Esophagus mucosa (tissue), 1 donor: ENCODE measurements at places on chromosomes 1 and 21. TPM values are rescaled to one million over a fixed set of nuclear protein-coding genes. Genes with fewer than 3 reads are reported as not detected.

Gene S100A7
- 5,647 TPM for total RNA-seq

Gene C1orf53
- total RNA-seq, result 2.6 TPM

Gene TMEM240
- total RNA-seq, result not detected

Gene AGT
- 0.12 TPM for total RNA-seq

Gene PGLYRP3
- 31.3 TPM for total RNA-seq

GRCh38 chr1:167681451-167682098, 40.2 kb upstream of the MPZL1 start:
- no peak for ATAC-seq

- peak; percentile 56 for ATAC-seq
These were observed 120.2 kb upstream of the SLC45A1 start for GRCh38 chr1:8197493-8198282.

- no peak for ATAC-seq
These were observed 67.8 kb downstream of the NID1 start for GRCh38 chr1:235997049-235997448.

GRCh38 chr1:219215477-219215876, 41.8 kb downstream of the LYPLAL1 start:
- ATAC-seq, result no peak

DNA sequence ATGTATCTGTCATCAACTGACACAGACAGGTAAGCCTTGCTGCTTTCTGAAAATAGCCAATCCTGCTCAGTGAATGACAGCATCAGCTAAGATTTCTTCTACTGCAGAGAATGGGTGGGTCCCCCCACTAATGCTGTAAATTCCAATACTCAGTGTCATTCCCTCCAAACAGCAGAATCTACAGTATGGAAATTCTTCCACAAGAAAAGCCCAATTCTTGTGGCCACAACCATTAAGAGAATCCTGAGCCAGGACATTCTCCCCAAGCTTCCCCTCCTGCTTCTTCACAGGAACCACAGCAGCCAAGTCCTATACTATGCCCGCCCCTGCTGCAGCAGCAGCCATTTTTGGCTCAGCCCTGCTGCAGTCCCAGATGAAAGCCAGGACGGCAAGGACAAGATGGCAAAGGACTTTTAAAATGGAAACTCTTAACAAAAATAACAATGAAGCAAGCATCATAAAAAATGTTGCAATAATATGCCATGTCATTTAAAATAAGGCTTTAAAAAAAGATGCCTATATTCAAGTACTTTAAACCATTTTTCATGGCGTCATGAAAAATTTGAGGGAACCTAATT, 26.8 kb downstream of the EIF4G3 start:
- peak; percentile 78 for ATAC-seq

GRCh38 chr21:14889080-14889810, 175.6 kb downstream of the NRIP1 start:
- ATAC-seq, result no peak

DNA sequence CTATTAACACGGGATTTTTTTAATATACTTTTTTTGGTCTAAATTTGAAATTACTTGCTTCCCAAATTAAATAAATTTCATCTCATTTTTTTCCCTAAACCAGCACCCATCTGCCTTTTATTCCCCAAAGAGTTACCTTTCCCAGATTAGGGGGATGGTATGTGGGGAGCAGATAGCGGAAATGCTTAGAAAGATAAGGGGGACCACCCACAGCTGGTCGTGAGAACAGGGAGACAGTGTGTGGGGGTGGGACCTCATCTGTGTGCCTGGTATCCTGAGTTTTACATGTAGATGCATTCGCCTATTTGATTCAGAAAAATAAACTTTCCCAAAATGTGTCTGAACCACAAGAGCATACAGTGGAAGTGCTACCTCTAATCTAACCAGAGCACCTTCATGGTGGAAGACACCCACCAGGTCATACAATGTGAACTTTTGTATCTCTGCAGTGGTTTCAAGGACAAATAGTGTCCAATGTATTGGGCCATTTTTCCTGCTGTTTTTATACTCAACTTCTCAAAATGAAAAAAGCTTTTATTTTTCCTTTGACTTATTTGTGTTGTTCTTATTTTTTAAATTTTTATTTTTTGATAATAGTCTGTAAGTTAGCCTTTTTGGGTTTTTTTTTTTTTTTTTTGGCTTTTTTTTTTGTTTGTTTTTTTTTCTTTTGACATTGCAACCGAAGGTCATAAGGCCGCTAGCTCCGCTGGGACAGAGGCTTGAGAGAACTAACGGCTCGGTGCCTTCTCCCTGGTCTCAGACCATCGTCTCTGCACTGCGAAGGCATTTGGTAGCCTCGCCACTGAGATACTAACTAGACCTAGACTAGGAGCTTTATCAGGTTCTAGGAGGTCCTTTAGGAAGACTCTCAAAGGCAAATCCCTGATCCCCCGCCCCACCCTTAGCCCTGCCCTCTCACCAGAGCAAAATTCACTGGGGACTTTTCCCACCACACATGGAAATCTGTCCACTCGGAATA, 263.2 kb downstream of the TM2D1 start:
- no peak for ATAC-seq

GRCh38 chr1:103447471-103447870, 78.0 kb upstream of the RNPC3 start:
- ATAC-seq, result no peak

GRCh38 chr1:6805004-6805416, 19.8 kb downstream of the CAMTA1 start:
- ATAC-seq, result no peak

- no peak for ATAC-seq
These were observed 170.8 kb downstream of the ADSS2 start for GRCh38 chr1:244280859-244281258.

DNA sequence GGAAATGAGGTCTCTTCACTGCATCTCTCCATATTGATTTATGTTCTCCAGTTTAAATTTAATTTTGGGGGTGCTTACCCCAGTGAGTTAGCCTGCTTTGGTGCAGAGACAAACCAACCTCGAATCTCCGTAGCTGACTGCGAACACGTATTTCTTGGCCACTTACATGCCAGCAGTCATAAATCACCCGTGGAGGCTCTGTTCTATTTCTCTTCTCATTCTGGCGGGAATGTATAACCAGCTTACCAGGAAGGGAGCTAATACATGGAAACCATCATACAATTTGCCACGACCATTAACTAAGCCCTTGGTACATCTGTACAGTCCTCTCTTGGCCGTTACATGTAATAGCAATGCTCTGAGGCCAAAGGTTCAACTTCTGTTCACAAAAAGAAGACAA, 148.0 kb downstream of the PLA2G4A start:
- ATAC-seq, result no peak

DNA sequence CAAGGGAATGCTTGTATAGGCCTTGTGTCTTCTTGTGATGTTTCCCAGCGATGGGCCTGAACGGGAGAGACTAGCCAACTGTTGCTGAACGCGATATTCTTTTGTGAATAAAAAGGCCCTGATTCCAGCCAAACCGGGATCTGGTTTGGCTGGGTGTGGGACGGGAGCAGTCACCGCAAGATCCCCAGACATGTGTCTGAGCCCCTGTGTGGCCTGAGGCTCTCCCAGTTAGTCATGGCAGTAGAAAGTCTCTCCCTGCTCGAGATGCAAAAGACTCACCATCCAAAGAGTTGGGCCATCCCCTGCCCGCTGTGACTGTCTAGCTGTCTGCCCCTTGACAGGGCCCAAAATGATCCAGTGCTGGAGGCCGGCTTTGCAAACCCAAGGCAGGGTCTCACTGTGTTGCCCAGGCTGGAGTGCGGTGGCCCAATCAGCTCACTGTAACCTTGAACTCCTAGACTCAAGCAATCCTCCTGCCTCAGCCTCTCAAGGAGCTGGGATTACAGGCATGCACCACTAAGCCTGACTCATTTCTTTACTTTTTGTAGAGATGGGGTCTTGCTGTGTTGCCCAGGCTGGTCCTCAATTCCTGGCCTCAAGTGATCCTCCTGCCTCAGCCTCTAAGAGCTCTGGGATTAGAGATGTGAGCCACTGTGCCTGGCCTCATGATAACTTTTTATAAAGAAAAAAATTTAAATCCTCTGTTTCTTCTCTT, 56.4 kb downstream of the KIF26B start:
- no peak for ATAC-seq

DNA sequence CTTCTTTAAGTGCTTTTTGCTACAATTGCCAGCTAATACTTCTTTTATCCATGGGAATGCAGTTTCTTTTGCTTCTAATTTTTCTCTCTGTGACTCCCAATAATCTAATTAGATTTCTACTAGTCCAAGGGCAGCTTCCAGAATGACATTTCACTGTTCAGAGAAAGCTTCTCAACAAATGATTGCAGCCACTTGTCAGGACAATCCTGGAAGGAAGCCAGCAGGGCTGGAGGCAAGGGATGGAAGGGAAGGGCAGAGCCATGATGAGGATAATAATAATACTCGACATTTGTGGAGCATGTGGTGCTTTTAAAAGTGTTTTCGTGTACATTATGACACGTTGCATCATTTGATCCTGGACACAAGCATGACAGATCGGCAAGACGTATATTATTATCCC, 19.4 kb downstream of the F11R start:
- no peak for ATAC-seq

- ATAC-seq, result no peak
These were observed 4.6 kb upstream of the WNT2B start for GRCh38 chr1:112504001-112504660.

DNA sequence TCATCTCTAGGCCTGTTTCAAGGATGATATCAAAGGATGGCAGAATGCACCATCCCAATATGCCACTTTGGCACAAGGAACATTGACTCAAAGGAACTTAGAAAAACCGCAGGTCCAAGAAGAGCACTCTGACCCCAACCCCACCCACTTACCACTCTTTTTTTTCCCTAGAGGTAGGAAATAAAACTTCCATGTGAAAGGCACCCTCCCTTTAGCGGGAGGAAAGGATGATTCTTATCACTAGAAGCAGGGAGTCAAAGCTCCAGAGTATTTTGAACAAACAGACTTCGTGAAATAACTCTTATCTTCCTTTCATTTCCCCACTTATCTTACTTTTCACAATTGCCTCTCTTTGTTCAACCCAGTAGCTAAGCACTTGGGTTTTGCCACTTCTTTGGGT, 22.2 kb downstream of the PSMG1 start:
- ATAC-seq, result no peak

DNA sequence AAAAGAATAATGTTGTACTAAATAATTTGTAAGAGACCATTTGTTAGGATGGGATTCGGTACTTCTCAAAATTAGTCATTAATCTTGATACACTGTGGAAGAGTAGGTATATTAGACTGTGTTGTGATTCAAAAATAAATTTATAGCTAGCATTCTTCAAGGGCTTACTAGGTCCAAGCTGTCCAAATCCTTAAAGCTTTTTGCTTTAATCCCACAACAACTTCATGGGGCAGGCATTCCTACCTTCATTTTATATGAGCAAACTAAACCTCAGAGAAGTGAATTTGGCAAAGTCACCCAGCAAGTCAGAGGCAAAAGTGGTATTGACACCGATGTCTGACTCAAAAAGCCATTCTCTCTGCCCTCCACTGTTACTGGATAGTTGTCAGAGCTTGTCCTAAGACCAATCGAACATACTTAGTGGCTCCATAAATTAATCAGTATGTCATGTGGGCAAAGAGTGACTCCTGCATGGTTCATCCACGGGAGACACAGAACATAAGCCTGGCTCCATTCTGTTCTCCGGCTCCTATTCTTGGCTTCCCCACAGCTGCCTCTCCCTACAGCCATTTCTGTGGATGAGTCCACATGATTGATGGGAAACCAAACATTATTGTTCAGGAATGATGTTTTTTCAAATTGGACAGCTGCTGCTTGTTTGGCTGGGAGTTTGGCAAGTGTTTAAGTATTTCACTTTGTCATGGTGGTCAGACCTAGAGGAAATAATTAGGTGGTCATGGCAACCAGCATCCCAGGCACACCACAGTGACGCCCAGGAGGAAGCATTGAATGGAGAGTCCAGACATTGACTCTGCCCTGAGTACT, 133.4 kb upstream of the FGGY start:
- no peak for ATAC-seq

- no peak for ATAC-seq
These were observed 51.3 kb upstream of the PRELP start for GRCh38 chr1:203424285-203424684.

- ATAC-seq, result peak; percentile 47
These were observed 20.5 kb downstream of the RCSD1 start for GRCh38 chr1:167650269-167651160.

GRCh38 chr1:211336775-211337174, 10.1 kb downstream of the TRAF5 start:
- ATAC-seq, result no peak
